Mesothelial cell of epicardium (in vitro differentiated cells): ENCODE measurements at places on chromosomes 16 and 17. TPM values are rescaled to one million over a fixed set of nuclear protein-coding genes. Genes with fewer than 3 reads are reported as not detected.
A peak's percentile ranks its signal among the peaks of the same experiment; 100 is the strongest.

DNA sequence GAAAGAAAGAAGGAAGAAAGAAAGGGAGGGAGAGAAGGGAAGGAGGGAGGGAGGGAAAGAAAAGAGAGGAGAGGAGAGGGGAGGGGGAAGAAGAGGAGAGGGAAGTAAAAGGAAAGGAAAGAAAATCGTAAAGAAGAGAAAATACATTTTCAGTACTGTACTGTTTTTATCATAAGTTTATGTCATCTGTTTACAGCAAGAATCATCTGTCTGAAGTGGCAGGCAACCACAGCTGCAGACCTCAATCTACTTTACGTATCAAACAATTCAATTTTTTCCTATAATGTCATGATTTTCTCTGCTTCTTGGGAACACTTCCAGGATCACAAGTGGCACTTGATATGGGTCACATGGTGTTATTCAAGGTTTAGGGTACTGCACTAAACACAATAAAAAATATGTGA is 58.3 kb downstream of the USP32 start:
- no peak for DNase-seq

DNA sequence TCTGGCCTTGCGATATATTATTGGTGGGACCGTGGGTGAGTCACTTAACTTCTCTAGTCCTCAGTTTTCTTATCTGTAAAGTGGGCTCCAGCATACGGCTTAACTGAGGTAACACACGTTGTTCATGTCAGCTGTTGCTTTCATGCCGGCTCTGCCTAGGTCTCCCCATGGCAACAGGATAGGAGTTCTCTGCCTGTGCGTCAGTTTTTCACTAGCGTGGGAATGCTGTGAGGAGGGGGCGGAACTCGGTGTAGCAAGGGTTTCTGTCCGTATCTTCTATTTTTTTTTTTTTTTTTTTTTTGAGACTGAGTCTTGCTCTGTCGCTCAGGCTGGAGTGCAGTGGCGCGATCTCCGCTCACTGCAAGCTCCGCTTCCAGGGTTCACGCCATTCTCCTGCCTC is 758.5 kb upstream of the RBFOX1 start:
- no peak for DNase-seq

GRCh38 chr17:17621254-17621653 is 29.7 kb upstream of the PEMT start:
- DNase-seq, result no peak

DNA sequence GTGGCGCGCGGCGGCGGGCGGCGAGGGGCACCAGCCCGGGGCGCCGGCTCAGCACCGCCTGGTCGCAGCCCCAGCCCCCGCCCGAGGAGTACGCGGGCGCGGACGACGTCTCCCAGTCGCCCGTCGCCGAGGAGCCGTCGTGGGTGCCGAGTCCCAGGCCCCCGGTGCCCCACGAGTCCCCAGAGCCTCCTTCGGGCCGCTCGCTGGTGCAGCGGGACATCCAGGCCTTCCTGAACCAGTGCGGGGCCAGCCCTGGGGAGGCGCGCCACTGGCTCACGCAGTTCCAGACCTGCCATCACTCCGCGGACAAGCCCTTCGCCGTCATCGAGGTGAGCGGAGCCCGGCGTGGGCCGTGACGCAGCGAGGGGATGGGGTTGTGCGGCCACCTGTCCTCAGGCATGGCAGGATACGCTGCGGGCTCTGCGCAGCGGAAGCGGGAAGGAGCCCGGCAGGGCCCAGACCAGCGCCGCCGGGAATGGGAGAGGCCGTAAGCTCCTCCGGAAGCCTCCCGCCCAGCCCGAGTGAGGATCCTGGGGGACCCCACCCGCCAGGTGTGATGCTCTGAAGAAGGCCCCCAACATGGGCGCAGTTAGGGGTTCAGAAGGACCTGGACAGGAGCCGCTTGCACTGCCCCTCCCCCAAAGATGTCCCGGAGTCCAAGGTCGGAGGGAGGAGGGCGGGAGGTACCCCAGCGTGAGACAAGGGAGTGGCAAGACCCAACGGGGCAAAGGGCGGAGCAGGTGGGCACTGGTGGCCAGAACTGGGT is 522 bp downstream of the NAGS start:
- no peak for DNase-seq

IL34 gene
- total RNA-seq, result 1.3 to 2.1 TPM (median 1.4 TPM) in 3 replicates

CLDN7 gene
- total RNA-seq, result 79.2 to 86.1 TPM (median 79.9 TPM) in 3 replicates

DNA sequence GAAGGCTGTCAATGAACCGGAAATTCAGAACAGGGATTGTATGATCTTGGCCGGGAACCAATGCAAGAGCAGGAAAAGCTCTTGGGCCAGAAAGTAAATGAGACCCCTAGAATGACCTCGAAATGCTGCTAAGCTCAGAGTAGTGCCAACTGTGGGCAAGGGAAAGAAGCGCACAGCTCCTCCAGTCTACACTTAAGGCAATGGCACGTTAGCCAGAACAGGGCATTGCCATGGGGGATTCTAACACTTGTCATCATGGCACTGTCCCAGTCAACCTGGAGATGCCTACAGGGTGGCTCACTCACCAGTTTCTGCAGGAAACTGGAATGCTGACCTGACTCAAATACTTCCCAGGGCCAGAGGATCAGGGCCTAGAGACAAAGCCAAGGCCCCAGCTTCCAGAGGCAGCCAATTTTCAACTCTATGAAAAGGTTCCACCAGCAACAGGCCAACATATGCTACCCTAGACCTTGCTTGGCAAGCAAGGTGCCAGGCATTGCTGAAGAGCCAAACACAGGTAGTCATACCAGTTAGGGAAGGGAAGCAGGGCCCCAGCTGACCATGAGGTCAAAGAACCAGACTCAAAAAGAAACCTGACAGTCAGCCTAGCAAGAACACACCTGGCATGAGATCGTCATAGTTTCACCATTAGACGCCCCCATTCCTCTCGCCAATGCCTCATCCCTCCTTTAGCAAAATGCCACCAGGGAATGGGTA is 34.9 kb downstream of the ARHGAP17 start:
- DNase-seq, result no peak

GRCh38 chr17:5249615-5250014 is 15.0 kb upstream of the SCIMP start:
- peak; percentile 48 for DNase-seq

- DNase-seq, result no peak
These were observed 15.8 kb upstream of the EEF2K start for GRCh38 chr16:22190081-22190775.

ABHD15 gene
- 5.2 to 6.1 TPM (median 5.7 TPM) in 3 replicates for total RNA-seq

DNA sequence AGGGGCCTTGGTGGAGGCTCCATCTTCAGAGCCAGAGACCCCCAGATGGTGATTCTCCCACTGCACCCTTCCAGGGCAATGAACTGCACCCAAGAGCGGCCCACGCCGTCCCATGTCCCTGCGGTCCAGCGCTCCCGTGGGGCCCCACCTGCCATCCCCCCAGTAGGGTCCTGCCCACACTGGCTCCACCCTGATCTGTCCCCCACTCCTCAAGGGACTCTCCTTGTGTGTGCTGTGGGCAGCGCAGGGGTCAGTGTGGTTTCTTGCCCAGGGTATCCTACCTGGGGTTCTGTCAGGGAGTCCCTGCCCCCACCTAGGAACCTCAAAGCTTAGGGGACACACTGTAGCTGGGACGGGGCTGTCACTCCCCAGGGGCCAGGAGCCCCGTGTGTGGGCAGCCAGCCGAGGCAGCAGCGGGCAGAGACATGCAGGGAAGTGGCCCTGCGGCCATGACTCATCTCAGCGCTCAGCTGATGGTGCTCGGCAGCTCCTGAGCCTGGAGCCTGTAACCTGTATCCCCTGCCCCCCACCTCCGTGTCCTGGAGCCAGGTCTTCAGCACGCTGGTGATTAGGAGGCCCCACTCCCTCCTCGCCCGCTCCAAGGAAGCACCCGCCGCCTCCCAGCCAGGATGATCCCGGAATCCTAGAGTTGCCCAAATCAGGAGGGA is 35.7 kb upstream of the SSTR5 start:
- no peak for DNase-seq

DNA sequence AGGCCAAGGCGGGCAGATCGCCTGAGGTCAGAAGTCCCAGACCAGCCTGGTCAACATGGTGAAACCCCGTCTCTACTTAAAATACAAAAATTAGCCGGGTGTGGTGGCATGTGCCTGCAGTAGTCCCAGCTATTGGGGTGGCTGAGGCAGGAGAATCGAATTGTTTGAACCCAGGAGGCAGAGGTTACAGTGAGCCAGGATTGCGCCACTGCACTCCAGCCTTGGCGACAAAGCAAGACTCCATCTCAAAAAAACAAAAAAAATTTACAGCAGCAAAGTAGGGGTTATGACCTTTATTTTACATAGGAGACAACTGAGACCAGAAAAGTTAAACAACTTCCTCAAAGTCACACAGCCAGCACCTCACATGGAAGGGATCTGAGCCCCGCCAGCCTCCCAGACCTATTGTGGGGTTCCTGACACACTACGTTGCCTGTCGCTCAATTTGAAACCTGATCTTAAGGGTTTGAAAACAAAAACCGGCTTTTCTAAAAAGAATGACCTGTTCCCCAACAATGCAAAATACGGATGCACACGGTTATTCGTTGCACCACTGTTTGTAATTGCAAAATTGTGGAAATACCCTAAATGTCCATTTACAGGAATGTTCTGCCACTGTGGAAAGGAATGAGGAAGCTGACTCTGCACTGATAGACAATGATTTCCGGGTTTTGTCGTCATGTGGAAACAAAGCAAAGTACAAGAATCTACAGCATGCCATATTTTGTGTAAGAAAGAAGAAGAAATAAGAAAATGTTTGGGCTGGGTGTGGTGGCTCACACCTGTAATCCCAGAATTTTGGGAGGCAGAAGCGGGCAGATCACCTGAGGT is 77.2 kb downstream of the CNGB1 start:
- DNase-seq, result no peak

KRTAP2-1 gene
- not detected in 3 replicates for total RNA-seq

GRCh38 chr16:27690608-27691007 is 140.7 kb downstream of the KATNIP start:
- DNase-seq, result no peak

GRCh38 chr17:58289869-58290268 is 9.1 kb upstream of the MPO start:
- no peak for DNase-seq

DNA sequence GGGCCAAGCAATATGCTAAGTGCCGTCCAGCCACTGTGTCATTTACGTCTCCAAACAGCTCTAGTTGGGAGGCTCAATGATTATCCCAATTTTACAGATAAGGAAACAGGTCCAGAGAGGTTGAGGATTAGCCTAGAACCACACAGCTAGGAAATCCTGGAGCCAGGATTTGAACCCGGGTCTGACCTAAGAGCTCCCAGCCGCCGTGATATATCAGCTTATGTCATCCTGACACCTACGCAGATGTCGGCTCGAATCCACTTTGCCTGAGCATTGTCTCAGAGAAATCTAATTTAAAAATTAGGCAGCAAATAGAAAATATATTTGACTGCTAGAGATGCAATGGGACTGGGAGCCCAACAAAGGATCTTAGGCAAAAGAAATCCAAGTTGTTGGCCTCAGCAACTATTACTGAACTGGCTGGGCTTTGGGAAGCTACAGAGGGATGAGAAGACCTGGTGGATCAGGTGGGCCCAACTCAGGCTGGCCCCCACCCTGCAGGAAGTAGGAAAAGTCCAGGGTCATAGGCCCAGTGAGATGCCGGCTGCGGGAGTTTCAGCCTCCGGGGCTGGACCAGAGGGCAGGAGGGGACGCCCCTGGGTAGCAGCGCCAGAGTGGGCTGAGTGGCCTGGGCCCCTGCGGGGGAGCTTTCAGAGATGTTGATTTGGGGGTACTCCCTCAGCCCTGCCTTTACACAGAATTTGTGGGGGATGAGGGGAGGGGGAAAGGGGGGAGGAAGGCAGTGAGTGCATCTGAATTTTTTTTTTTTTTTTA is 35.1 kb upstream of the IL21R start:
- DNase-seq, result no peak

DNA sequence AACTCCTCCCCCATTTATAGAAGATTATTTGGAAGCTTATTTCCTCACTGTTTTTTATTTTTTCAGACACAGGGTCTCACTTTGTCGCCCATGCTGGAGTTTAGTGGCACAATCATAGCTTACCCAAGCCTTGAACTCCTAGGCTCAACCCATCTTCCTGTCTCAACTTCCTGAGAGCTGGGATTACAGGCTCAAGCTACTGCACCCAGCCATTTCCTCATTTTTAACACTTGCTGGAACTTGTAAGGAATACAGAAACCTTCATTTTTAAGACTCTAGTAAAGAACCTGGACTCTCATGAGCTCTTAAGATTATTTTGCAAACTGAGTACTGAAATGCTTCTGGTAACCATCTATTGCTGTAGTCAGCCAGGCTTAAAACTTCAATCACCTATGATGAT is 29.9 kb downstream of the KANSL1 start:
- no peak for DNase-seq

DNA sequence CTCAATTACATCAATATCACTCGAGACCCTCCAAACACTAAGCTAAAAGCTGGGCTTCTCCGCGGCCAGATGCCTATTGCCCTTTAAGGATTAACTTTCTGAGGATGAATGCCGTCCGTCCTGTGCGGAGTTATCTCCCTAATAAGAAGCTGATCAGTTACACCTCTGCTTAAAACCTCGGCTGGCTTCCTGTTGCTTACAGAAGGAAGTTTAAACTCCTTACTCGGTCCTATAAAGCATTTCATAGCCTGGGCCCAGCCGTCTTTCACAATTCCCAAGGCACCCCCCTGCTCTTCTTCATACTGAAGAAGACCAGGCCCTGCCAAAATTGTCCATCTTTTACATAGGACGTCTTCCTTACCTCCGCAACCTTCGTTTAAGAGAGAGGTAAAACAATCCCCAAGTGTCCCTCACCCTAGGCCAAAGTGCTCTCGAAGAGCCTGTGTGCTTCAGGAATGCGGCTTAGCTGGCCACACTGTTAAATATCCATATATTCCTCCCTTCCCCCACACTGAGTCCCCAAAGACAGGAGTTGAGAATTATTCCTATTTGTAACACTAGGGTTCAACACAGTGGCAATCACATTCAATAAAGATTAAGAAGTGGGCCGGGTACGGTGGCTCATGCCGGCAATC is 112.6 kb upstream of the IRX5 start:
- DNase-seq, result no peak

DNA sequence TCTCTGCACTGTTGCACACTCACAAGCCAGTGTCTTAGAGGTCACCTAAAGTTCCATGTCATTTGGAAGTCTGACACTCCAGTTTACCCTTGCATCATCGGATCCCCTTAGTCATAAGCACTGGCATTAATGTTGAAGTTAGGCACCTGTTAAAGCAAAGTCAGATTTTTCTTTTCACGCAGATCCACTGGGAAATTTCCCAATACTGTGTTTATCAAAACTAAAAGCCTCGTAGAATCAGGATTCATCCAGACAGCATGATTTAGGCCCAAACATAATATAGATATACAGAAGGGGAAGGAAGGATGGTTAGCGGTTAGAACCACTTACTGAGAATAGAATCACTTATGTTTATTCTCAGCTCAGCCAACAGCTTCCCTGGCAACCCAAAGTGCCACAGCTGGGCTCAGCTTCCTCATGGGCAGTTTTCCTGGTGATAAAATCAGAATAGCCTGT is 30.1 kb upstream of the HAPSTR1 start:
- no peak for DNase-seq

DHX58 gene
- 10.5 to 11.6 TPM (median 11.3 TPM) in 3 replicates for total RNA-seq

TEX14 gene
- 0.20 to 0.43 TPM (median 0.34 TPM) in 3 replicates for total RNA-seq

DNA sequence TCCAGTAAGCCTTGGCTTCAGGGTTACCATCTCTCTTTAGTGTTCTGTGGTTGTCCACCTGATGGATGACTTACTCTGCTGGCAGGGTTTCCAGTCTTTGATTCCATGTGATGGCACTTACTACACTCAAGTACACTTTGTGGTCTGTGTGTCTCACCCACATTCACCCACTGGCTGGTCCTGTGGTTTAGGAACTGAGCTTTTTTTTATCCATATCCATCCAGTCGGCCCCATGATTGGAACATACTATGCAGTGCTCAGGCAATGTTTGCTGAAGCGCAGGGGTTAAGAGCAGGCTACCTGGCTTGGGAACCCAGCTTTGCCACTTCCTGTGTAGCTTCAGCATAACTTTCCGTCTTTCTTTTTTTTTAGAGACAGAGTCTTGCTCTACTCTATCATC is 2.8 kb upstream of the FUS start:
- DNase-seq, result no peak

PHF12 gene
- 60.1 to 69.3 TPM (median 60.3 TPM) in 3 replicates for total RNA-seq
